ENCODE measurements at places on chromosomes 5 and 9.

DNA sequence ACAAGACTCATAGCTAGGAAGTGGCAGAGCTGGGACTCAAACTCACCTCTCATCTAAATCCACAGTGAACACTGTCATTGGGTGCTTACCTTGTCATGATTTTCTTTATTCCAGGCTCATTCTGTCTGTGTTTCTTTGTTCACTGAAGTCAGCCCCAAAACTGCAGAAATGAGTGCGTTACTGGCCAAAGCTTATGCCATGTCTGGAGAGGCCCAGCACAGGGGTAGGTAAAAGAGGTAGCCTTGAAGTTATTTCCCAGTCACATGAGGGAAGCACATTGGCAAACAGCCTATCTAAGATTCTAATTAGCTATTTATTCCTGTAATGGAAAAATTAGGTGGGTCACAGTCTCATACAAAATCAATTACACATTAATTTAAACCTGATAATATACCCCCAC is 29.8 kb downstream of the TTC23L start:
- no peak for DNase-seq

- no peak for DNase-seq
These were observed 300.8 kb upstream of the PANK3 start for GRCh38 chr5:168879929-168880328.

GRCh38 chr9:103304797-103305196 is 309.7 kb downstream of the CYLC2 start:
- no peak for DNase-seq

DNA sequence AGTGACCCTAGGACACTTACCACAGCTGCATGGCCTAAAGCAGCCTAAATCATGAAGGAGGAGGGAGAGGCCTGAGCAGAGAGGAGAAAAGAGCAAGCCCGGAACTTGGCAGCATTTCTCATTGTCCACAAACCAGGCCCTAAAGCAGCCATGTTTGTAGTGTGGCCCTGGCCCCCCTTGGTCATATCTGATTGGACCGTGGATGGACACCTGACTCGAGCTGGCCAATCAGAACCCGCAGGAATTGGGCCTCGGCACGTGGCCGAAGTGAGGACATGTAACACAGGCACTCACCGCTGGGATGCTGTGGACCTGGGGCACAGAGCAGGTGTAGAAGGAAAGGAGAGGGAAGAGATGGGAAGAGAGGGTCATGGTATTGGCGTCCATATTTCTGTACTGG is 56.9 kb downstream of the ASS1 start:
- DNase-seq: no peak

GRCh38 chr9:126164796-126165525 is 161.7 kb upstream of the MVB12B start:
- DNase-seq: no peak

DNA sequence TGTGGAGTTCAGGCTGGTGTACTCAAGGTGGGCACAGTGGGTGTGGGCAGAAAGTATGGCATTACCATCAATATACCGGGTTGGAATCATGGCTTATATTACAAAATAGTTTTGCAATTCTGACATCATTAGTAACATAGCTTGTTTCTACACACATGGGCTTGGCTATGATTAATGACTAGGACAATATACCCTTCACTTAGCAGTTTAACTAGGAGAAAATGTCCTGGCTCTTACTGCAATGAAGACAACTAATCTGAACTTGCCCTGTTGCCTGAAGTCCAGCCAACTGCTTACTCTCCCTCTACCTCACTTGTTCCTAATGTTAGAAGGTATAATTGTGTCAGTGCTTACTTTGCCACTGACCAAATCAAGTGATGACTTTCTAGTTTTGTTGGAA is 612.5 kb downstream of the EFNA5 start:
- no peak for DNase-seq

- no peak for DNase-seq
These were observed 5.5 kb upstream of the CEP120 start for GRCh38 chr5:123428521-123429220.

DNA sequence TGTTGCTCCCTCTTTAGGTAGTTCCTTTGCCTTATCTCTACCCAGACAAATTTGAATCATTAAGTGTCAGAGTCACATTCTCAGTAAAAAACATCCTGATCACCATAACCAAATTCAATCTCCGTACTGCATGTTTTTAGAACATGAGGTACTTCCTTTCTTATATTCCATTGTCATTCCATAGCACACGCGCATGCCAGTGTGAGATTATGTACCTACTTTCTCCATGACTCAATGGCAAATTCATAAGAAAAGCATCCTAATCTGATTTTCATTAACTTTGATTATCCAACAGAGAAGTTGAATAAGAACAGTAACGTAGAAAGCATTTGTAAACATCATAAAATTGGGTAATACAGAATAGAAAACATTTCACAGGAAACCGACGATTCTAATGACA is 1118.6 kb upstream of the CDH9 start:
- no peak for DNase-seq

DNA sequence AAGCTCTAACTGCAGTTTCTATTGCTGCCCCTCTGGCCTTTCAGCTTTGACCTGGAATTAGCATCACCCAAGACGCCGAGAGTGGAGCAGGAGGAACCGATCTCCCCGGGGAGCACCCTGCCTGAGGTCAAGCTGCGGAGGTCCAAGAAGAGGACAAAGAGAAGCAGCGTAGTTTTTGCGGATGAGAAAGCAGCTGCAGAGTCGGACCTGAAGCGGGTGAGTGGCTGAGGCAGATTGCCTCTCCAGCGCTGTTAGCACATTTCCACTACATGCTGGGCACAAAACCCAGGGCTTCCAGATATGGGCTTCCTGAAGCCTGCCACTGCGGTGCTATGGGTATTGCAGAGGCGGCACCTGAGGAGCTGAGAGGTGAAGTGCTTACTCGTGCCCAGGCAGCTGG is 26.8 kb upstream of the FOXI1 start:
- DNase-seq: no peak

DNA sequence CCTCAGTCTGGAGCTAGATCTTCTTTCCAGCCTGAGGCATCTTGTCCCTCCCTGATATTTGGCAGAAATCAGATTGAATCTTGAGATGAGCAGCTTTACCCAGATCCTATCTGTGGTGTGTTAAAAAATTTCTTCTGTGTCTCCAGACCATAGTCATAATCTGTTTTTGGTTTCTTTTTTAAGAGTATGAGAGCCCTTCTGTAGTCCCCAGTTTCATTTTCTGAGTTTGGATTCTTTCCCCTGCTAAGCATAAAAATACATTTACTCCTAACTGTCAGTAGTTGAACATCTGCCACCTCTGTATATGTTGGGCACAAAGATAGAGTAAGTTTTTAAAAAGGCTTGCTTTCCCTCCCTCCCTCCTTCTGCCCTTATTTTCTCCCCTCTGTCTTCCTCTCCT is 137.7 kb downstream of the CNTLN start:
- DNase-seq: no peak

GRCh38 chr9:126154869-126155268 is 171.8 kb upstream of the MVB12B start:
- no peak for DNase-seq

GRCh38 chr5:36691226-36691625 is 84.8 kb downstream of the SLC1A3 start:
- no peak for DNase-seq

GRCh38 chr5:168878135-168878745 is 299.1 kb upstream of the PANK3 start:
- no peak for DNase-seq

GRCh38 chr5:116076496-116076895 is 8.3 kb upstream of the COMMD10 start:
- no peak for DNase-seq

DNA sequence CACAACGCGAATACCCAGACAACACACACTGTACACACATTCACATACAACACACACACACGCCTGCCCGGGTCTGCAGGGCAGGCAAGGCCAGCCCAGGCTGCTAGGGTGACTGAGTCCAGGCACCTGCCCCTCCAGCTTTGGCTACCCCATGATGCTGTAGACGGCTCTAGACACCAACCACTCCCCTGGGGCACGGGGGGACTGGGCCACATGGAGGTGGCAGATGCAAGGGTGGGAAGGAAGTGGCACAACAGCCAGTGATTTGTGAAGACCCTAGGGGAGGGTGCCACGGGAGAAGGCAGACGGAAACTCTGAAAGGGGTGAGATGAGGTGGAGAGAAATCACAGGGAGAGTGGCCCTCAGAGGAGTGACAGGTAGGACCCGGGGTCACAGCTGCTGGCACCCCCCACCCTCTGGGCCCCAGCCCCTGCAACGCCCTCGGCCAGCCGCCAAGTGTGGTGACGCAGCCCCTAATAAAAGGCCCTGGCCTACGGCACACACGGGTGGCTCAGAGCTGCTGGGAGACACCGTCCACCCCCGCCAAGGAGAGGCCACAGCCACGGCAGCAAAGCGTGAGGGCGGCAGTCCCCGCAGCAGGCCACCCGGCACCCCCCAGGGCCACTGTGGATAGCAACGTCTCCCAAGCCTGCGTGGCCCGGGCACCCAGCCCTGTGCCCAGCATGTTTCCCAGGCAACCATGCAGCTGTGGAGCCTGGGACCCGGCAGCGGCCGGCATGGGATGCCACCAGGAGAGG is 6.6 kb upstream of the CCDC187 start:
- no peak for DNase-seq

GRCh38 chr5:160385496-160385895 is 14.4 kb downstream of the FAM200C start:
- DNase-seq: no peak

DNA sequence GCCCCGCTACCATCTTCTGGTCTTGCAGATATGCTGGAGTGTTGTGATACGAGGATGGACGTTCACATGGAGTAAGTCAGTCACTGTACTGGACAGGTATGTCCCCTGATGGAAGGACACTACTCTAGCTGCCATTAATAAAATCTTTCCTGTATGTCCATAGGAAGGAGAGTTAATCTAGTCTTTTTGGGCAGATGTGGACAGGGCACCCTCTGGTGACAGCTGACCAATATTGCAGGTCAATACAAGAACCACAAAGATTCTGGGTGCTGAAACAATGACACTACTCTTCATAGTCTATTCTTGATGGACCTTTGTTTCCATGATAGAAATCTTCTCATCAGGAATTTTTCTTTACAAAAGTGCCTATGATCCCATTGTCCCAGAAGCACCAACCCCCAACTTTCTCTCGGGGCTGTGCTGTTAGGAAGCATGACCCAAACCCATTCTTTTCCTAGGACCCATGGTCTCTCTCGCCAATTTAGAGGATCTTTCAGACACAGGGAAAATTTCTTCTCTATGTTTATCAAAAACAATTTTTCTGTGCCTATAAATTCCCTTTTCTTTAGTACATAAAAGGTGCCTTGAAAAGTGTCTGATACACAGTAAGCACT is 376.9 kb downstream of the DTWD2 start:
- no peak for DNase-seq

DNA sequence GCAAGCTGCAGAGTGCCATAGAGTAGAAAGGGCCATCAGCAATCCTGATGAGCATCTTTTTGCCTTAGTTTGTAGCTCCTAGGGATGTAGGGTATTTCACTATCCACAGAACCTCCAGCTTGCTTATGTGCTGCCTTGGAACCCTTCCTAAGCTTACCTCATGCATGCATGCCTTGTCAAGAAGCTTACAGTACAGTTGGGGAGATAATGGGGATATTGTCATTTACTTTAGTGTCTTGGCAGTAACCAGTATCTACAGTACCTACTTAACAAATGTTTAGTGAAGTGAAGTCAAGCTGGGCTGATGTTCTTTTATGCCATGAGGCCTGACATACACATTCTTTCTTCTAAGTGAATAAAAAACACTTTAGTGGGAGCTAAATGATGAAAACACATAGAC is 164.6 kb upstream of the PPP1R2B start:
- no peak for DNase-seq

- DNase-seq: no peak
These were observed 48.1 kb downstream of the G3BP1 start for GRCh38 chr5:151819830-151820229.

DNA sequence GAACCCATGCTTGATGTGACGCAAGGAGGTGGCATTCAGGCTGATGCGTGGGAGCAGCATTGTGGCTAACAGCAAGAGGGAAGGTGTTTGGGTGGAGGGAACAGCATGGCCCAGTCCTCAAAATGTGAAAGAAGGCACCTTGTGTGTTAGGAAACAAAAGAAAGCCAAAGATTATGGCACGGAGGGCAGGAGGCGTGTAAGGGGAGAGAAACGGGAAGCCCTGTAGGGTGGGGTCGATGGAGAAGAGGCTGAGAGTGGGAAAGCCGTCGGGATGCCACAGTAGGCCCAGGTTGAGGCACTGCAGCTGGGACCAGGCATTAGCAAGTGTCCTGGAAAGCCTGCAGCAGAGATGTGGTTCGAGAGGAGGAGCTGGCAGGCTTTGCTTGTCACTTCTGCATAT is 241.1 kb downstream of the GADD45G start:
- DNase-seq: no peak

- DNase-seq: no peak
These were observed 28.4 kb downstream of the NEURL1B start for GRCh38 chr5:172669386-172670004.

GRCh38 chr9:84226126-84226525 is 114.4 kb downstream of the SLC28A3 start:
- no peak for DNase-seq

Data from stimulated activated CD4-positive, alpha-beta T cell treated with anti-CD3 and anti-CD28 coated beads, TNF-alpha, amount 100 ng/mL, for 24 hours (primary cell).